ENCODE measurements at places on chromosomes 13 and 19.

- DNase-seq: no peak
Measured at GRCh38 chr13:97072297-97072696, 78.0 kb upstream of the OXGR1 start.

GRCh38 chr13:20494656-20495055, 31.0 kb downstream of the CRYL1 start:
- DNase-seq: no peak

GRCh38 chr13:109735436-109735966, 50.9 kb downstream of the IRS2 start:
- no peak for DNase-seq

- no peak for DNase-seq
Measured at GRCh38 chr13:59319276-59319675, 844.5 kb downstream of the DIAPH3 start.

- DNase-seq: no peak
Measured at GRCh38 chr13:93788456-93788855, 561.8 kb downstream of the GPC6 start.

- DNase-seq: peak; percentile 34
Measured at GRCh38 chr19:46821512-46822409, 28.9 kb downstream of the AP2S1 start.

GRCh38 chr13:60152114-60152513, 11.6 kb downstream of the DIAPH3 start:
- DNase-seq: no peak

GRCh38 chr13:111610879-111611278, 290.4 kb downstream of the TEX29 start:
- DNase-seq: no peak

All from effector CD4-positive, alpha-beta T cell (primary cell).